ENCODE measurements at places on chromosomes 11 and 22.

DNA sequence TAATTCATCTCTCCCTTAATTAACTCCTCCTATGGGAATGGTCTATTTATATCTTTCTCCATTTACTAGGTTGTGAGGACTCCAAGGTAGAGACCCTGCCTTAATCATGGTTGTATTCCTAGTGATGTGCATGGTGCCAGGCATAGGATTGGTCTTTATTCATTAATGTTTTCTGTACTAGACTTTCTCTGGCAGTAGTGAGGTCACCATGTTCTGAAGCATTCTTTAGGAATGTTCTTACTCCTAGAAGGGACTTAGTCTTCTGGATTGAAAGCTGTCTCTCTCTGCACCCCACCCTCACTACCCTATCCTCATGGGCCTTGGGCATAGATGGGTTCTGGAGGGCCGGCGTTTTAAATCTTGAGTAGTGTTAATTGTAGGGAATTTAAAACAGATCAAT is 10.6 kb upstream of the INSC start:
- no peak for DNase-seq

- DNase-seq, result peak; percentile 67
Measured at GRCh38 chr11:45180848-45181192, 34.4 kb downstream of the PRDM11 start.

- no peak for DNase-seq
Measured at GRCh38 chr11:8296872-8297271, 33.2 kb upstream of the LMO1 start.

- no peak for DNase-seq
Measured at GRCh38 chr11:69467196-69467595, 14.3 kb upstream of the LINC01488 start.

DNA sequence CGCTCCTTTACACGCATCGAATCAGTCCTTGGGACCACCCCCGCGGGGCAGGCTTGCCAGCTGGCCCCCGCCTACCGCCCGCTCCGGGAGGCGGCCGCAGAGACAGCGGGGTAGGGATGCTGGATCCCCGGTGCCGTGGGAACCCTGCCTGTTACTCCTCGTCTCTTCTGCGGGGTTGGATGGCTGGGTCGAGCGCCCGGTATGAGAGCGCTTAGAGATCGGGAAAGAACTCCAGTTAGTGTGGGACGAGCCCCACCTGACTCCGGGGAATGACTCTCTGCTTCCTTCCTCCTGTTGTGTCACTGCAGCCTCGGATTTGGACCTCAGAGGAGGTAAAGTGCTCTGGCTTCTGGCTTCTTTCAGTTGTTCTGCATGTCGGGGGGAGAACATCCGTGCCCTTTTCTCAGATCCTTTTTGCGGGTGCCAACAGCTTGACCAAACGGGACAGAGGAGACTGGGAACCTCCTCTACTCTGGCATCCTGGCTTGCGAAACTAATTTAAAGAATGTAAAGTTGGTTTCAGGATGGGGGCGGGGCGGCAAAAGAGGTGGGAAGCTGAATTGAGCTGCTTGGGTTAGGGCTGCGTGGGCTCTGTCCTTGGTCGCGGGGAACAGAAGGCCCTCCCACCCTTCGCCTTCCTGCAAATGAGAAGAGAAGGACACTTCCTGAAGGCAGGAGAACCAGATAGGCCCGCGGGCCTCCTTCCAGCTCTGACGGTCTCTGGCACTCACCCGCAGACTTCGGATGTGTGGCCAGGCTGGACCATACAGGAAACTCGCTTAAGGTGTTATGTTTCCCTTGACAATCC is 938 bp downstream of the LAYN start:
- peak; percentile 41 for DNase-seq

- DNase-seq, result peak; percentile 25
Measured at GRCh38 chr22:44723801-44724200, 21.8 kb downstream of the PRR5 start.

GRCh38 chr11:82046778-82047177 is 686.9 kb downstream of the FAM181B start:
- no peak for DNase-seq

DNA sequence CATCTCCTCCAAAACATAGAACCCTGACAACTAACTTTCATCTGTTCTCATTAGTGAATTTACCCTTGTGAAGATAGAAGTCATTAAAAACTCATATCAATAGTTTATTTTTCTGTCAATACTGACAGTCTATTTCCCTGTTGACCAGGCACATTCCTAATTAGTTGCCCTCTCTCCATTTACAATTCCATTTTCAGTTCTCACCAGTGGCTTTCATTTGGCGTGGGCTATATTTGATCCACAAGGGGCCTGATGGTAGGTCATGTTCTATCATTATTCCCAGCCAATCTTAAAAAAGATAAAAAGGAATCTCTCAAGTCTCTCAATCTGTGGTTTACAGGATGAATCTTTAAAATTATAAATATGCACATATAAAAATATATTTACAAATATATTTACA is 3.9 kb upstream of the AKIP1 start:
- no peak for DNase-seq

DNA sequence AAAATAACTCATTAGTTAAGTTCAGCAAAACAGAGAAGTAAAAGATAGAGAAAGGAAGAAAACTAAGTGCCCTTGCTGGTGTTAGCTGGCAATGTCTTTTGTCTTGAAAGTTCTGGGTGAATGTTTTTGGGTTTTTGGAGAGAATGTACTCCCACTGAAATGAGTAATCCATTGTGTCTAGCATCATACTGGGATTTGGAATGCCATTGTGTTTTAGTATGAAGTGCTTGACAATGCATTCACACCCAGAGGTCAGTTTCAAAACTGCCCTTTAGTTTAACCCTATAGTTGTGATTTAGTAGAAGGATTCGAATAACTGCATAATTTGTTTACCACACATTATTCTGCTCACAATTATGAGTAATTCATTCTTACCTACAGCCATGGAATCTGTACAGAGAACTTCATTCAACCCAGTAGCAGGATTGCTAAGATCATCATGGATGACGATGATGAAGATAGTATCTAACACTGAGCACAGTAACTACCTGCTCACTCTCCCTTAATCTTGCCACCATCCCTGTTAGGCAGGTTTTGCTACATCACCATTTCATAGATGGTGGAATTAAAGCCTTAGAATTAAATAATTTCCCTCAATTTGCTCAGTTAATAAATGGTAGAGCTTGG is 33.9 kb downstream of the MAML2 start:
- DNase-seq, result no peak

- DNase-seq, result no peak
Measured at GRCh38 chr22:48261706-48262105, 1499.3 kb downstream of the TBC1D22A start.

DNA sequence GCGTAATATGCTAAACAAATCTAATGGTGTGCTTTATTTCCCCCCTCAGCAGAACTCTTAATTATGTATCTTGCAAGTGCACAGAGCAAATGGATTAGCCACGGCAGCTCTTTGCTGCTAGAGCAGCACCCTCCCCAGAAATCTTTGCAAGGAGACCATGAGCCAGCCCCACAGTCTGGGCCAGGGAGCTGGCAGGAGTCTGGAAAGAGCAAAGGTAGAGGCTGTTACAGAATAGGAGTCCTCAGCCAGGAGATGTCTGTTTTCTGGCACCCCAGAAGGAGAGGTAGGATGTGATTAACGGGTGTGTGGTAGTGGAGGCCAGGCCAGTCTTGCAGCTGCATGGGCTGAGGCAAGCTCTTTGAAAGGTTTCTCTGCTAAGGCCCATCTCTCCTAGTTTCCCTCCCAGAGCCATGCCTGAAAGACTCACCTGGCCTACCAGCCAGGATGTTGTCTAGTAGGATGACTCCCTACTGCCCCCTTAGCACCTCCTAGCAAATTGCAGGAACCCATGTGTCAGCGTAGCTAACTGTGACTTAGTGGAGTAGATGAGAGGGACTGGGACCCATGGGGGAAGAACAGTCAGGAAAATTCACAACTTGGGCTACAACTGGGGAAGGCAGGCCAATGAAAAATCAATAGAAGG is 557.2 kb downstream of the BUD13 start:
- DNase-seq, result no peak

DNA sequence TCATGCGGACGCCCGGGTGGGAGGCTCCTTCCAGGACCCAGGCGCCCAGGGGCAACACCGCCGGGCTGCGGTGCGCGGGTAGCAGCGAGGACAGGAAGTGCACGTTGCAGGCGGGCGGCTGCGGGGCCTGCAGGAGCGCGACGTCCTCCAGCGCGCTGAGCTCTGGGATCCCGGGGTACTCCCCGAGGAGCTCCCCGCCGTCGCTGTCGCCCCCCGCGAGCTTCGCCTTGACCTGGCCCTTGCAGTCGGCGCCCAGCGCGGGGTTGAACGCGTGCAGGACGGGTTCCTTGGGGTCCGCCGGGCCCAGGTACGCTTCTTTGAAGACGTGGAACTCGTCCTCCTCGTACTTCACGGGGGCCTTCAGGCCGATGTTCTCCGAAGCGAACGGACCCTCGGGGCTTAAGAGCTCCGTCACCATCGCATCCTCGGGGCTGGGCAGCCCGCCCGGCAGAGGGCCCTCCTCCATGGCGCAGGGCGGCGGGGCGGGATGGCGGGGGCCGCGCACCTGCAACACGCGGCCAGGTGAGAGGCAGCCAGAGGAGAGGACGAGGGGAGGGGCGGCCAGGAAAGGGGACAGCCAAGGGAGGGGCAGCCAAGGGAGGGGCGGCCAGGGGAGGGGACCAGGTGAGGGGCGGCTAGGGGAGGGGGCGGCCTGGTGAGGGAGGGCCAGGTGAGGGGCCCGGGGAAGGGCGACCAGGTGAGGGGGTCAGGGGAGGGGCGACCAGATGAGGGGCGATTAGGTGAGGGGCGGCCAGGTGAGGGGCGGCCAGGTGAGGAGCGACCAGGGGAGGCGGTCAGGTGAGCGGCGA is 921 bp downstream of the TESMIN start:
- no peak for DNase-seq
